ENCODE measurements at places on chromosomes 12 and 14.
A peak's percentile ranks its signal among the peaks of the same experiment; 100 is the strongest.

DNA sequence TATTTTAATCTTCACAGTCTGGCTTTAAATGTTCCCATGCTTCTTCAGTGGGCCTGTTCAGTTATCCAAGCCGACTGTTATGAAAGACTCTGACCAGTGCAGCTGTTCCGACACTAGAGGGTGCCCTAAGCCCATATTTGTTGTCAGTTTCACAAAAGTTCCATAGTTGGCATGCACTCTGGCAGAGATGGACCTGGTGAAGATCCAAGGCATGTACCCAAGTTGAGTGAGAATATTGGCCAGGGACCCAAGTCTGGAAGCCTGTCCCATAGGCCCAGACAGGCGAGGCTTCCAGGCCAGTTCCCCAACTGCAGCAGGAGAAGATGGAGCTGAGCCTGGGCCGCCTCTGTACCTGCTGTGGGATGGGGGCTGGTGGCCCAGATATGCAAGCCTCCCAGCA is 27.4 kb upstream of the GUCY2C start:
- peak; percentile 61 for DNase-seq

- DNase-seq: no peak
Measured at GRCh38 chr12:125340791-125341190, 275.6 kb downstream of the AACS start.

DNA sequence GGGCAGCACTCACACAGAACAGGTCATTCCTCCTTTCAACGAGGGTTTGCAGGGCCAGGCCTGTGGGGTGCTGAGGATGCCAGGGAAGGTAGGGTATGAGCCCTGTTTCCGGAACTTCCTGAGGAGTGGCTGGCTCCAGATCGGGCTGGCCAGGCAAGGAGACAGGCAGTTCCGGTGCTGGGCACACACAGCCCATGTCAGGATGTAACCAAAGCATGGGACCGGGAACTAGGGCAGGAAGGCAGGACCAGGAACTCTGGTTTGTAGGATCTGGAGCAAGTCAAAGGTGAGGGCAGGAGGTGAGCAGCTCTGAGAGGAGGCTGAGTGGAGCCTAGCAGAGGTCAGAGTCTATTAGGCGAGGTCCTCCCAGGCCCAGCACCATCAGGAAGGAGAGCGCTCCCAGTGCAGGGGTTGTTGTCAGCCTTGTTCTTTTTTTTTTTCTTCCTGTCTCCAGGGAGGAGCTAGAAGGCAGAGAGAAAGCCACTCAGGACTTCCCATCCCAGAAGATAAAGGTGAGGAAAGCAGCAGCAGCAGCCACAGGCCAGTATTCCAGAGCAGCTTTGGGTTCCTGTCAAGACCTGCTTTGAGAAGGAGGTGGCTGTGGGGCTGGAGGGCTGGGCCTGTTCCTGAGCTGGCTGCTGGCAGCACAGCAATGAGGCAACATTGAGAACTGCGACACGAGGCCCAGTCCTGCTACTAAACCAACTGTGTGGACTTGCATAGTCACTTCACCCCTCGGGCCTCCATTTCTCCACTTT is 49.0 kb upstream of the PTGR2 start:
- DNase-seq: no peak

- no peak for DNase-seq
Measured at GRCh38 chr14:50594577-50595316, 34.8 kb downstream of the ATL1 start.

DNA sequence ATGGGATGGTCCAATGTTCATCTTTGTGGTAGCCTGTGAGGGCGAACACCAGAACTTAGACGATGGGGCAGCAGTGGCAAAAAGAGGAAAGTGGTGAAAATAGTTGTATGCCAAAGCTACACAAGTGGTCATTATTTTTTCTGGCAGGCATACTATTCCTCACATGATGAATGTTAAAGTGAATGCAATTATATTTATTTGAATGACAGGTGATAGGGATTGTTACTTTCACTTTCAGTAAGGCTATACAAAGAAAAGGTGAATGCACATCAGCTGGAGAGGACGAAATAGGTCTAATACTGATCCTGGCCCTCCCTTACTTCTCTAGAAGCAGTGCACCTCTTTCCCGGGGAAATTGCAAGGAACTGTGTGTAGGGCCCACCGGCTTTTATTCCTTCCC is 470.1 kb downstream of the TMTC2 start:
- no peak for DNase-seq

- DNase-seq: peak; percentile 91
Measured at GRCh38 chr12:113334786-113335539, at the start of gene SLC8B1. TSS of gene SLC8B1 (minus strand) at chr12:113335109. CDS start at chr12:113332878, 2,231 bp downstream.
